Heart left ventricle (tissue), 16 donors: ENCODE measurements at places on chromosomes 6 and 20.
A peak's percentile ranks its signal among the peaks of the same experiment; 100 is the strongest.

DNA sequence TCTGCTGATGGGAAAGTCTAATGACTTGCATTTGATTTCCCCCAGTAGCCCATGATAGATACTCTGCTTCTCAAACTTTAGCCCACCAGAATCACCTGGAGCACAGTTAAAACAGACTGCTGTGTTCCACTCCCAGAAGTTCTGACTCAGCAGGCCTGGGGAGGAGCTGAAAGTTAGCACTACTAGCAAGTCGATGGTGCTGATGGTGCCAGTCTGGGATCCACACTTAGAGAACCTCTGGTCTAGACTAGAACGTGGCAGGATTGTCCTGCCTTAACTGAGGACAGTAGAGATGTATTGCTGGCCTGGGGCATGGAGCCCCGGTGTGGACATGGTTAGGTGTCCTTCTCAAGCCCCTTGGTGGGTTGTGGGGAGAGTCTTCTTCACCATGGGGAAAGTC, 8.7 kb downstream of the TOX2 start:
- no peak for DNase-seq

- DNase-seq: no peak
Measured at GRCh38 chr20:31966991-31967655, 828 bp upstream of the XKR7 start.

GRCh38 chr6:73290435-73290834, 27.4 kb upstream of the KHDC1 start:
- no peak for DNase-seq

DNA sequence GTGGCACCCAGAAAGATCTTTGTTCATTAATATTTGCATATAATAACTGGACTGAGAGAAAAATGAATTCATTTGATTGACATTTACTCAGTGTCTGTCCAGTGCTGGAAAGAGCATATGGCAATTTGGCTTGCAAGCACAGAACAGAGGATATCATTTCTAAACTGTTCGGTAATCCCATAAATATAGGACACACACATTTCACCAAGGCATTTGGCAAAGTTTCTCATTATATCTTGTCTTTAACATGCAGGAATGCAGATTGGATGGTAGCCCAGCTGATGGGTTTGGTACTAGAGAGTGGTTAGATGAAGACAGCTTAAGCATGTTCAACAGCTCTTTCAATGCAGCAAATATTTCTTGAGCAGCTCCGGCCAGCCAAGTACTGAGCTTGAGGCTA, 259.2 kb downstream of the PRKN start:
- peak; percentile 72 for DNase-seq

GRCh38 chr20:53547664-53548239, 45.9 kb downstream of the ZNF217 start:
- no peak for DNase-seq
